ENCODE measurements at places on chromosomes 4 and X.

GRCh38 chr4:156493858-156494257, 477.7 kb downstream of the PDGFC start:
- no peak for DNase-seq

DNA sequence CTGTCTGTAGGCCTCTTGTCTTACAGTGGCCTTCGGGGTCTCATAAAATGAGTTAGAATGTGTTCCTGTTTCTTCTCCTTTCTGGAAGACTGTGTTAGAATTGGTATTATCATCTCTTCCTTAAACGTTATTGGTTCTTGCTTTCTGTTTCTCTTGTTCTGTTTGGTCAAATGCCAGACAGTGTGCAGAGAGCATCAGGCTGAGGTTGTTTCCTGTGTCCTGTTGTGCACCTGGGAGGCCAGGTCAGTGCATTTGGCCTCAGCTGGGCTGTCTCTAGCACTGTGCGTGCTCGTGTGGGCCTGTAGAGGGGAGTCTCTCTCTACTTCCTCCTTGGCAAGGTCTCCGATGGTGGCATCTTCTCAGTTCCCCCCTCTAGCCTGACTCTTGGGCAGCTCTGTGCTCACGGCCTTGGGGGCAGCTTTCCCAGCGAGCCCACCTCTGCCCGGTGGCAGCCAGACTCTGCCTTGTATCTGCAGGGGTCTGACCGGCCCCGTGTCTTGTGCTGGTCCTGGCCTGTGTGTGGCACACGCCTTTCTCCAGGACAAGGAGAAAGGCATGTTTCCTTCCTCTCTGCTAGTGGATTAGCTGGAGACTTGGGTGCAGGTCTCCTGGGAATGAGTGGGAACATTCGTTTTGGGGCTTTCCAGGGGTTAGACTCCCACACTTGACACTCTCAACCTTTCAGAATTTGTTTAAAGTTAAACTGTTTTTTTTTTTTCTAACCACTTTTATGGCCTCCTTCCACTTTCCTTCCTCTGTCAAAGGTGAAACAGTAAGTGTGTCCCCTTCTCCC, 62.3 kb downstream of the FAM193A start:
- no peak for DNase-seq

GRCh38 chr4:87258677-87259076, 38.3 kb upstream of the KLHL8 start:
- DNase-seq: no peak

GRCh38 chr4:5824635-5825034, 68.3 kb downstream of the CRMP1 start:
- DNase-seq: no peak

- DNase-seq: no peak
Observed at GRCh38 chr4:89056292-89056952, 563 bp downstream of the FAM13A start.

DNA sequence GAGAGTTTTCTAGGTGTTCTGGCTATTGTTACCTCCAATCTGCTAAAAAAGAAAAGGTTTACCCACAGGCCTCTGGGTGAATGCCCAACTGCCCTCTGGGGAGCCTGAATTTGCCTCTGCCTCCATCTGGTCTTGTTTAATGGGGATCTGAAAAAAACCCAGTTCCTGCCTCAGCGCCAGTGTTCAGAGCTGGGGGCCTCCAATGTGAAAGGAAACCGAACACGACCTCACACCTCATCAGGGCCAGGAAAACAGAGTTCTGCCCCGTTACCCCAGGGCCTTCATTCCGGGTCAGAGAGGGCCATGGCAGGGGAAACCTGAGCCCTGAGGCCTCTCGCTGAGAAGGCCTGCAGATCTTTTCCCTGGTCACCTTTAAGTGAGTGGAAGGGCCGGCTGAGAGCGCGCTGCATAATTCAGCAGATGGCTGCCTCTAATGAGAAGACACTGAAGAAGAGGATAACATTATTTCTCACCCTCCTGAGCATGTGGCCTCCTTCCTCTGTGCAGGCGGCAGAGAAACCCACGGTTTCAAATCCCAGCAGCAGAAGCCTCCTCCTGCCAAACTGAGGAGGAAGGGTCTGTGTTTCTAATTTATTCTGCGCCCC, 6.8 kb downstream of the SEPTIN6 start:
- DNase-seq: no peak

- DNase-seq: no peak
Observed at GRCh38 chr4:81166458-81167160, 48.4 kb downstream of the PRKG2 start.

DNA sequence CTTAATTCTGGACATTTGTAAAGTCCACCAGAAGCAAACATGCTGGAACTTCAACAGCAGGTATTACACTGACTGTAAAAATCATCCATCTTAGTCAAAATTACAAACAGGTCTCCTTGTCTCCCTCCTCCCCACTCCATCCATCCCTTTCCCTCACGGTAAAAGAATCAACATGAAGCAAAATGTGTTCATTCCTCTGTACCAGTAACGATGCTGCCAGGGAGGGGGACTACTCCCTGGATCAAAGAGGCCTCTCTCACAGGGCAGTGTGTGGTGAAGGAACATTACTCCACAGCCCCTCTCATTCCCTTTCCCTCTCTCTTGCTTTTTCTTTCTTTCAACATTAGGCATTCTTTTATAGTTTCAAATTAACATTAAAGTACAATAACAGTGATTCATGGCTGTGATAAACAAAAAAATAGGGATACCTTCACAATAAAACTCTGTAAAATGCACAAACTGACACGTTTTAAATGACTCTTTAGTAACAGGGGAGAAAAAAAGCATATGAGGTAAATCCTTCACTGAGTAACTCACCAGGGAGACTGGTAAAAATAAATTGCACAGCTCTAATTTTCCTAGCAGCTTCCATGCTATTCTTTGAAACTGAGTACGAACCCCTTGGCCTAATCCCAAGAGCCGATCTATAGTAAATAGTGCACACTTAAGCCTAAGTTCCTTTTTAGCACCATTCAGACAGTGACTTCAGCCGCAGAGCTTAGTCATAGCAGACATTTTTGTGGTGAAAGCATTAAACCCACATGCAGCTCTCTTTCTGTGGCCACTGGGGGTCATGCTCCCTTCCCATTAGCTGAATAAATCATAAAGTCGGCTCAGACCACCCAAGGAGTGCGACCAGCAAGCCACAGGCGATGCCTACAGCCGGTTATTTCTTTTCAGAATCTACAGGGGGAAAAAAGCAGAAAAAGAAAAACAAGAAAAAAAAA, 215.6 kb upstream of the GYPA start:
- no peak for DNase-seq

DNA sequence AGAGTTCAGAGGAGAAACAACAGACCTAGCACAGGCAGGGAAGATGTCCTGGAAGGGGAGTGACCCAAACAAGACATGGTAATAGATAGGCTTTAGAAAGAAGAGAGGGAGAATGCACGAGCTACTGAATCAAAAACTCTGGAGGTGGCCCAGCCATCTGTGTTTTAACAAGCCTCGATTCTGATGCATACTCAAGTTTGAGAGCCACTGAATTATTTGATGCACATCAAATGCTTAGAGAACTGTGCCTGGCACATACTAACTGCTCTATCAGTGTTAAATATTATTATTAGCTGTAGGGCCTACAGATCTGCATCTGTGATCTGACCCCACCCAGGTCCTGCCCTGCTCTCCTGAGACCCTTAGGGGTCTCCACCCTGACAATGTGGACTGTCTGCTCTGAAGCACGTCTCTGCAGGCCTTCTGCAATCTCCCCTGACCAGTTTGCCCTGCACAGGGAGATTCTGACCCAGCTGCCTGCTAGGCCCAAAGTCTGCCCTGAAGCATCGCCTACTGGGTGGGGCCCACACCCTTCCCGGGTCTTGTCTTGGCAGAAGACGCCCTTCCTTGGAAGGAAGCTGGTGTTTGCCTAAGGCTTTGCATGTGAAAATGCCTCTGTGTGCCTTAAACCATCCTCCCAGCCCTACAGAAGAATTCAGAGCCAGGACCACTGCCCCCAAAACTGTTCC, 201.5 kb upstream of the KLF3 start:
- DNase-seq: no peak

Data from progenitor cell of endocrine pancreas (in vitro differentiated cells).